H54 (cell line): ENCODE measurements at places on chromosomes 4 and X.

- DNase-seq: no peak
These were observed 60.9 kb downstream of the NPY5R start for GRCh38 chr4:163404580-163404979.

DNA sequence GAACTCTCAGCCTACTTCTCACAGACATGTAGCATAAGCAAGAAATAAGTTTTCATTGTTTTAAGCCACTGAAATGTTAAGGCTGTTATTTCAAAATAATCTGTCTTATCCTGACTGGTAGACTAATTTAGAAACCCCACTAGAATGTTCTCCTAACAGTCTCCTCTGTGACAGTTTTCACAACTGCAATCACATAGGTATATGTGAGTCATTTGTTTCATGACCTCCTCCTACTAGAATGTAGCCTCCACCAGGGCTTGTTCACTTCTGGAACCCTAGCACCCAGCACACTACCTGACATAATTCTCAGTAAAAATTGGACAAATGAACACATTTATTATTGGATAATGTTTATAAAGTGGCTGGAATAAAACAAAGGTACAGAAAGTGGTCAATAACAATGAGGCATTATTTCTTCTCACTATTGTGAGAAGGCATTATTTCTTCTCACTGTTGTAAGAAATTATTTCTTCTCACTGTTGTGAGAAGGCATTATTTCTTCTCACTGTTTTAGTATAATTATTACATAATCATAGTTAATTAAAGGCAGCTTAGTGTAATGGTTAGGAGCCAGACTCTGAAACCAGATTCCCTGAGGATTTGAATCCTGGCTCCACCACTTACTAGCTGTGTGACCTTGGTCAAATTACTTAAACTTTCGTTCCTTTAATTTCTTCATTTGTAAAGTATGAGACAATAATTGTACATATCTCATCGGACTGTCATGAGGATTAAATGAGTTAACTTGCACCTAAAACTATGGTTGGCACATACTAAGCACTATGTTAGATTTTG, 251.5 kb downstream of the RASL11B start:
- DNase-seq: no peak

GRCh38 chr4:61723492-61723891, 523.4 kb downstream of the ADGRL3 start:
- no peak for DNase-seq

- no peak for DNase-seq
These were observed 139.4 kb upstream of the HCCS start for GRCh38 chrX:10971759-10972158.

- no peak for DNase-seq
These were observed 23.4 kb downstream of the CYTL1 start for GRCh38 chr4:4995908-4996265.

DNA sequence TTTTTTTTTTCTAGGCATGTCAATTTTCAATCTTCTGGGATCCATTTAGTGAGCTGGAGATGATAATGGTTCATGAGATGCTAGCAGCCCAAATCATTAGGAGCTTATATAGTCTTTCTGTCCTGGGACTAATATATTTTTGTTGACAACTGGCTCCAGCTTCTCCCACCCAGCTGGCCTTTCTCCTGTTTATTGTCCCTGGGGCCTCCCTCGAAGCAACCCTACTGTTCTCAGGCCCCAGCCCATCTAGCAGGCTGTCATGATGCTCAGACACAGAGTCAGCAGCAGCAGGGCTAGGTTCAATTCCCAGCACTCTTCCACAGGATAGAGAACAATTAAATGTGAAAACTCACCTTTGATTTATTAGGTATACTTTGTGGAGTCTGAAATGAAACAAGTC, 127.6 kb upstream of the MID1 start:
- no peak for DNase-seq

DNA sequence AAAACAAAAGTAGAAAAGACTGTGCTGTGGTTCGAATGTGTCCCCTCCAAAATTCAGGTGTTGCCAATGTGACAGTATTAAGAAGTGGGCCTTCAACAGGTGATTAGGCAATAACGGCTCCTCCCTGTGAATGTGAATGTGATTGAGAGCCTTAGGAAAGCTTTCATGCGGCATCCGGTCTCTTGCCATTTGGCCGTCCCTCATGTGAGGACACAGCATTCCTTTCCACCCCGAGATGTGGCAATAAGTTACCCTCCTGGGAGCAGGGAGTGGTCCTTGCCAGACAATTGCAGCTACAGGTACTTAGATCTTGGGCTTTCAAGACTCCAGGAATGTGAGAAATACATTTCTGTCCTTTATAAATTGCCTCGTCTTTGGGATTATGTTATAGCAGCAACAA, 129.3 kb downstream of the CPEB2 start:
- no peak for DNase-seq

- DNase-seq: no peak
These were observed 178.4 kb upstream of the GPRIN3 start for GRCh38 chr4:89486042-89486441.

GRCh38 chrX:11579636-11580600, 85.8 kb downstream of the ARHGAP6 start:
- no peak for DNase-seq

GRCh38 chr4:40844261-40844660, 94.5 kb downstream of the NSUN7 start:
- DNase-seq: no peak

GRCh38 chrX:14095702-14096101, 66.0 kb upstream of the GEMIN8 start:
- peak; percentile 1 for DNase-seq

- no peak for DNase-seq
These were observed 257.7 kb upstream of the SPOCK3 start for GRCh38 chr4:167492007-167492406.

DNA sequence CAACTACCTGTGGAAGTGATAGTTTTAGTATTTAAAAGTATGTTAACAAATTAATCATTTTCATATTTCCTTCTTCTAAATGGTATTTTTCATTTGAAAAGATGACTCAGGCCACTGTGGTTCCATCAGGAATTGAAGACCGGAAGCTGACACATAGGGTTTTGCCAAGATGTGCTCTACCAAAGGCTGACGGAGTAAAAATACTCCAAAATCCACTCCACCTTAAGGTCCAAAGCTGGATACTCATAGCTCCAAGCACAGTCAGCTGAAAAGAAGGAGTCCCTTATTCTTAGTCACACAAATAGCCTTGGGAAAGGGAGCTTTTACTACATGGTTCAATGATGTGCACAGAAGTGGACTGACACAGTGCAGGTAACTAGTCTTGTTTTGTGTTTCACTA, 472.0 kb downstream of the ARAP2 start:
- peak; percentile 19 for DNase-seq

- DNase-seq: no peak
These were observed 1.8 kb downstream of the PLXNA3 start for GRCh38 chrX:154459832-154460231.

DNA sequence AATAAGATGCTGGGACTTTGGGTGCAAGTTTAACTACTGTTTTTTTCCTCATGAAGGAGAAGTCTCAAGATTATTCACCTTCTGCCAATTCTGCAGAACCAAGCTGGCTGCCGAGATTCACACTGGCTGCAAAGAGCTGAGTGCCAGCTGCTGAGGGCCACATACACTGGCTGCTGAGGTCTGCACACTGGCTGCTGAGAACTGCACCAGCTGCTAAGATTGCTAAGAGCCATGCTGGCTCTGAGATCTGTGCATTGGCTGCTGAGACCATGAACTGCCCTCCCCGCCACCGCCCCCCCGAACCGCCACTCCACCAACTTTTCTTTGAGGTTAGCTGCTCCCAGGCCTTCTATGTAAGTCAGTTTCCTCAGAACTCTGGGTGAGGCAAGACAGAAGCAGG, 330.3 kb downstream of the CBLL2 start:
- no peak for DNase-seq

GRCh38 chr4:73315091-73315490, 56.5 kb upstream of the ANKRD17 start:
- DNase-seq: no peak
